Retinal pigment epithelial cell (primary cell): ENCODE measurements at places on chromosomes 5 and 9.

- DNase-seq, result no peak
These were observed 436 bp upstream of the EMB start for GRCh38 chr5:50441493-50441955.

DNA sequence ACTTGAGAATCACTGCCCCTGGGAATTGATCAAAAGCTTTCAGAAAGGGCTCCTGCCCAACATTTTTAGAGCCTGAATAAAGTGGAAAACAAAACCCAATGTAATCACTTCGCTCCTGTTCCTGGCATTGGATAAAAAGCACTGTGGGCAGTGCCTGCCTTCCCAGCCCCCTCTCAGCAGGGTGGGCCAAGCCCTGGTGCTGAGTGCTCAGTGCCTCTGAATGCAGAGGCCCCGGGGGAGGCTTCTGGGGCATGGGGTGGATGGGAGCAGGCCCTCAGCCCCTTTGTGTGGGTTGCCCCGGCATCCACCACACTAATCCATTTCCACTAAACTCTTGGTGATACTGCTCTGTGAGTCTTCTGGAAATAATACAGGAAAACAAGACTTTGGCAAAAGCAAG lies 55.6 kb downstream of the CFAP90 start:
- no peak for DNase-seq

DNA sequence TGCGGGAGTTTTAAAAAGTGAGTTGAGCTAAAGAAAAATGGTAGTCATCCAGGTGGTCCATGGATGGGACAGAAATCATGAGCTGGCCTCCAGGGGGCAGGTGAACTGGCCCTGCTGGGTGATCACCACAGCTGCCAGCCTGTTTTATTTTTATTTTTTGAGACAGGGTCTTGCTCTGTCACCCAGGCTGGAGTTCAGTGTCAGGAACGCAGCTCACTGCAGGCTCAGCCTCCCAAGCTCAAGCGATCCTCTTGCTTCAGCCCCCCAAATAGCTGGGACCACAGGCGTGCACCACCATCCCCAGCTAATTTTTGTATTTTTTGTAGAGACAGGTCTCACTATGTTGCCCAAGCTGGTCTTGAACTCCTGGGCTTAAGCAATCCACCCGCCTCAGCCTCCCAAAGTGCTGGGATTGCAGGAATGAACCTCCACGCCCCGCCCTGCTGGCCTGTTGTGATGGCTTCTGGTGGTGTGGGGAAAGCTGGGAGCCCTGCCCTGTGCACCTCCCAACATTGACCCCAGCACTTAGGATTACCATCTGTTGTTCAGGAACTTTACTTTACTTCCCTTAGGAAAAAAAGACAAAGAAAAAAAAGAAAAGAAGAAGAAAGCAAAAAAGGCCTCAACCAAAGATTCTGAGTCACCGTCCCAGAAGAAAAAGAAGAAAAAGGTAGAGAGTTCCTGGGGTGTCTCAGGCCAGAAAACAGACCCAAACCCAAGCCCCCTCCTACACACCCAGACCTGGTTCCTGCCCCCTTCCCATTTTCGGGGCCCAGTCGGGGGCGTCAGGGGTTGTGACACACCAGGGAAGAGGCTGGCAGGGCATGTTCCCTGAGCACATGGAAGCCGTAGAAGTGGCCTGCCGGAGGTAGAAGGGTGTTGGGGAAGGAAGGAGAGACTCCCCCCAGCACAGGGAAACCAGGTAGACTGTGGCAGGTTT lies 14.7 kb downstream of the CD74 start:
- DNase-seq, result no peak

DNA sequence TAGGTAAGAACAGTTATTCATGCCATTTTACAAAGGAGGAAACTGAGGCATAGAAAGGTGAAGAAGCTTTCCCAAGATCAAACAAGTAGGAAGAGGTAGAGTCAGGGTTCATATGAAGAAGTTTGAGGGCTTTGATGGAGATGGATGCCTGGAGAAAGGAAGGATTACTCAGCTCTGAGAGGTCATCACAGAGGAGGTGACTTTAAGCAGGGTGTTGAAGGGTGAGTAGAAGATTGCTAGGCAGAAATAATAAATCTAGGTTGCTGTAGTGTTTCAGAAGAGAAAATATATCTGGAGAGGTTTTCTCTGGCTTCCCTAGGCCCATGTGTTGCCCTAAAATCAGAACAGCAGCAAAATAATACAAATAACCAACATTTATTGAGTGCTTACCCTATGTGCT lies 196.3 kb downstream of the PALM2AKAP2 start:
- DNase-seq, result no peak

DNA sequence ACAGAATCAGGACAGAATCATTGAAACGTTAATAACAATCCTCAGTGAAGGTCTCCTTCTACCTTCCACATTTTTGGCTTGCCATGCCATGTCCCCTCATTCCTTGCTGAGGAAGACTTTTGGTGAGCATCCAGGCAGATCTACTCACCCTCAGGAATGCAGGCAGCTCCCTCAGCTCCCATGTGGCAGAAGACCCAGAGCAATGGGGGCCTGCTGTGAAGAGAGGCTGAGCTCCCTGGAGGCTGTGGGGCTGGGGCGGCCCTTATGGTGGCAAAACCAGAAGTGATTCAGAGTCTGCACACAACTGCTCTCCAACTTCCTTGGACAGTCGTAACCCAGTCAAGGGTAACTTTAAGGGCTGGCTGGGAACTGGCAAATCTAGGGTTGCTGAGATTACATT lies 247.2 kb upstream of the EFNA5 start:
- DNase-seq, result no peak

DNA sequence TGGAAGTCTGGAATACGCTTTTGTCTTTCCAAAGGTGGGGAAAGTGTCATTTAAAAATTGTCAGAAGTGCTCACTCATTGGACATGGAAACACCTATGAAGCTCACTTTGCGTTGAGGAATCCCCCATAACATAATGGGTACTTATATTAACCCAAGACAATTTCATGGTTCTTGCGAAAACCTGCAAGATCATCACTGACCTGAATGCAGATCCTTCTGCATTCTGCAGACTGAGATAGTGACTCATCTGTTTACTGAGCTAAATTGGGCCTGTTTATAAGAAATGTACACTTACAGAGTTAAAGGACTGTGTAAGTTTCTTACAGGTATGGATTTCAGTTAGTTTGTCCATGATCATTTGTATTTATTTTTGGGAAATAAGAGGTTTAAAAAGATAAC lies 153.0 kb downstream of the HMHB1 start:
- DNase-seq, result no peak

DNA sequence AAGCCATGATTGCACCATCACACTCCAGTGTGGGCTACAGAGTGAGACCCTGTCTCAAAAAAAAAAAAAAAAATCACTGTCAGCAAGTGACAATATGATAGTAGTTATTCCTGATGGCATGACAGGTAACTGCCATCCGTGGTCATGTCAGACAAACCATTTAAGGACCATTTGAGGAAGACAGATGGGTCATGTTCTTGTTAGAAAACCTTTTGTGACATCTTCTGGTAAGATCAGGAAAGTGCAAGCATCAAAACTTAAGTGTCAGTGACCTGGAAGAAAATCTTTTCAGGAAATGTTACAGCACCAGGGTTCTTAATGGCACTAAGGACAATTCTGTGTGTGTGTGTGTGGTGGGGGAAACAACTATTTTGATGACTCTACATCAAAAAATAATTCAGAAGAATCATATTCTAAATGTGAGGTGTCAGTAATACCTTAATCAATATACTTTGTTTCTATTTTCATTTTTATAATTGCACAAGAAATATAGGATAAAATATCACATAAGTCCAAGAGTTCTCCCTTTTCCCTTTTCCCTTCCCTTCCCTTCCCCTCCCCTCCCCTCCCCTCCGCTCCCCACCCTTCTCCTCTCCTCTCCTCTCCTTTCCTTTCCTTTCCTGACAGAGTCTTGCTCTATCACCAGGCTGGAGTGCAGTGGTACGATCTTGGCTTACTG lies 17.8 kb downstream of the SLC38A9 start:
- no peak for DNase-seq

DNA sequence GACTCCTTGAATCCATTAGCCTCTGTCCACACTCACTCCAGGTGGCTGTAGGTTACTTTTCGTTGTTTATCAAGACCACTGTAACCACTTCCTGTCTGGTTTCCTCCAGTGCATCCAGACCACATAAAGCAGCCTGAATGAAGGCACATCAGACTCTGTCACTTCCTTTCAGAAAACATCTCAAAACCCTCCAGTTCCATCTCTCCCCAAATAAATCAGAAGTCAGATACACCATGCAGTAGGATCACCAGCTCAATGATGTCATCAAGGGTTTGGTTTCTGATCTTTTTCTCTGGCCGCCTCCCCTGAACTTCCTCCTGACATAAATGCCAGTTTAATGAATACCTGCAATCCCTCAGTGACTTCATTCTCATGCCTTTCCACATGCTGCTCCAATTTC lies 161.2 kb downstream of the ZNF462 start:
- no peak for DNase-seq

DNA sequence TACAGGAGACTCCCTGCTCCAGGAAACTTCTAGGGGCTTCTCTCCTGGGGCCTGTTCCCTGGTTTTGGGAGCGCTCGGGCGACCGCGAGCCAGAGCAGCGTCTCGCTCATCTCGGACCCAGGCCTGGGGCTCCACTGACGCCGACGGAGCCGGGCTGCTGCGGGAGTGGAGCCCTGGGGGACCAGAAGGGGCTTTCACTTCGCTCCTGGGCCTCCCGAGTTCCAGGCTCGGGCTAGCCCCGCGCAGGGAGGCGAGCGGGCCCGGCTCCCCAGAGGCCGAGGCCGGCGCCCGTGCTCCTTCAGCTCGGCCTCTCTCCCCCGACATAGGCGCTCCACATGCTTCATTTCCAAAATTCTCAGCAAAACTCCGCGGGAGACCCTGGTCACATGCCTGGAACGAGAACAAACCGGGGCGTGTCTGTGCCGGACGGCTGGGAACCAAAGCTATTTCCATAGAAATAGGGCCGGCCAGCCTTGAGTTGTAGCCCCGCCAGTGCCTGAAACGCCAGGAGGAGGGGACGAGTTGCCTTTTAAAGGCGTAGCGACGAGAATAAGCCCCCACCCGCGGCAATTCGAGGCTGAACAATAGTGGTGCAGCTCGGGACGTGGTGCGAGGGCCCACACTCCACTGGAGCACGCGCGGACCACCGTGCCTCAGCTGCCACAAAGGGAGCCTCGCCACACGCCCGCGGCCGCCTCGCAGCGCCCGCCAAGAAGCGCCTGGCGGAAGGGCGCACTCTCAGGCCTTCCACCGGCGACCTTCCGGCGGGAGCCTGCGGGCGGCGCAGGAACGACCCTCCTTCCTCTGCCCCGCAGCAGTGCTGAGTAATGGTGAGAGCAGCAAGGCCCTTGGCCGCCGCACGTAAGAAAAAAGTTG lies 1.1 kb upstream of the G3BP1 start:
- no peak for DNase-seq

DNA sequence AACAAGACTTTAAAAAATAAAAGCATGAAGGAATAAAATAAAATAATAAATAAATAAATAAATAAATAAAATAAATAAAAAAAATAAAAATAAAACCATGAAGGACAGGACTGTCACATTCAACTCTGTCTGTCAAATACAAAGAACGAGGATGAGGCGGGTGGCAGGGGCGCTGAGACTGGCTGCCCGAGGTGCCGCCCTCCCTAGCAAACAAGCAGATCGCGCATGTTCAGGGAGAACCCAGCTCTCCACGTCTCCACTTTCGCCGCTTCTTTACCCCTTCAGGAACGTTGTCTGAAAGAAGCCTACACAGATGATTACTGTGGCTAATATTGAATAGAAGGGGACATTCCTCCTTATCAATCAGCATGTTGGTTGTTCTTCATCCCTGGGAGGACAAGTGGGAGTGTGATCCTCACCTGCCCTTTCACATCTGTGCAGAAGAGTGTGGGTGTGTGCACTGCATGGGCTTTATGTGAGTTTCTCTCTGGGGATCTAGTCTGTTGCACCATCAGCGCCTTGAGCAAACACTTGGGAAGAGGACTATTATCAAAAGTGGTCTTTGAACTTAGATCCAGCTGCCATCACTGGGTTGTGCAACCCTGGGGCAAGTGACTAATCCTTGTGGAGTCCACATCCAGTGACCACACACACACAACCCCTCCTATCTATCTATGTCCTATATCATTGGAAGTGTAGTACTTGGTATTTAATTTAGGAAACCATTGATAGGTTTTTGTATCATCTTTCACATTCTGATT lies 399.2 kb downstream of the IRX2 start:
- no peak for DNase-seq

- DNase-seq, result no peak
These were observed 17.6 kb downstream of the CAMK2A start for GRCh38 chr5:150271923-150272322.
